ENCODE measurements at places on chromosomes 2 and 18.

- no peak for DNase-seq
Observed at GRCh38 chr2:54471221-54471711, 15.1 kb downstream of the SPTBN1 start.

DNA sequence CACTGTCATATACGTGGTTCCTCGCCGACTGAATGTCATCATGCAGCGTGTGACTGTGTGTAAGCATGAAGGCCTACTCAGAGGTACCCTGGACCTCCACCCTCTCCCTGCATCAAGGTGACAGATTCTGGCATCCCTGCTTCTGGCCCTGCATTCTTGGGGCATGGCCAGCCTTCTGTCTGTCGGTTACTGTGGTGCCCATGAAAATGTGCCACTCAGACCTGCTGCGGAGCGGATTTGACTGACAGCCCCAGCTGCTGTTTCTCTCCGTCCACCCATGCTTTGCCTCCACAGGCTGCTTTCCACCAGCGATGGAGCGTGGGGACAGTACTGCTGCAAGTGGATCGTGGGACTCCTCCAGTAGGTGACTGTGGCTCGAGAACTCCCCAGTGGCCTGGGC is 9.6 kb downstream of the TMEM177 start:
- no peak for DNase-seq

GRCh38 chr2:104004821-104005220 is 849.1 kb upstream of the POU3F3 start:
- DNase-seq, result no peak

DNA sequence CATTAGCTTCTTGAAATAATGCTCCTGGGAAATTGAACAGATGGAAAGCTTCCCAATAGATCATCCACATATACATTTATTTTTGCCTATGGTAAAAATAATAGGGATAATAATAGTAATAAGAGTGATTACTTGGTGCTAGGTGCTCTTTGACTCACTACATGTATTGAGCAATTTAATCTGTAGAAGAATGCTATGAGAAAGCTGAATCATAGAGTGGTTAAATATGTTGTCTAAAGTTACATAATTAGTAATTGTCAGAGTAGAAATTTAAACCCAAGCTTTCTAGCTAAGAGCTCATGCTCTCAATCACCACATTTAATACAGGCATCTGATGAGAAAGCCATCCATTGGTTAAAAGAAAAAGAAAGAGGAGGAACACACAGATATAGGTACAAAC is 590.5 kb upstream of the SLC8A1 start:
- DNase-seq, result no peak

DNA sequence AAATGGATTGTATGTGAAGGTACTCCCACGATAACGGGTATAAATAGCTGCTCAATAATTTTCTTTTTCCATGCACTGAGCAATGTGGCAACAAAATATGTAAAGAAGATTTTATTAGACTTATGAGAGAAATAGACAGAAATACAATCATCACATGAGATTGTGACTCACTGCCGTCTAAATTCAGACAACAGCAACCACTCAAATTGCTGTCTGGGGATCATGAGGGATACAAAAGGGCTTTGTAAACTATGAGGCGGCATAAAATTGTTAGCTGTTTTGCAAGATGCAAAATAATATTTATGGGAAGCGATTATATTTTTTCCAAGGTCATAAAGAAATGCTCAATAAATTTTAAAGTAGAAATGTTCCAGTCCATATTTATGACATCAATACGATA is 259.1 kb upstream of the AGAP1 start:
- DNase-seq, result no peak

- no peak for DNase-seq
Observed at GRCh38 chr2:74375838-74376237, 4.3 kb downstream of the DCTN1 start.

DNA sequence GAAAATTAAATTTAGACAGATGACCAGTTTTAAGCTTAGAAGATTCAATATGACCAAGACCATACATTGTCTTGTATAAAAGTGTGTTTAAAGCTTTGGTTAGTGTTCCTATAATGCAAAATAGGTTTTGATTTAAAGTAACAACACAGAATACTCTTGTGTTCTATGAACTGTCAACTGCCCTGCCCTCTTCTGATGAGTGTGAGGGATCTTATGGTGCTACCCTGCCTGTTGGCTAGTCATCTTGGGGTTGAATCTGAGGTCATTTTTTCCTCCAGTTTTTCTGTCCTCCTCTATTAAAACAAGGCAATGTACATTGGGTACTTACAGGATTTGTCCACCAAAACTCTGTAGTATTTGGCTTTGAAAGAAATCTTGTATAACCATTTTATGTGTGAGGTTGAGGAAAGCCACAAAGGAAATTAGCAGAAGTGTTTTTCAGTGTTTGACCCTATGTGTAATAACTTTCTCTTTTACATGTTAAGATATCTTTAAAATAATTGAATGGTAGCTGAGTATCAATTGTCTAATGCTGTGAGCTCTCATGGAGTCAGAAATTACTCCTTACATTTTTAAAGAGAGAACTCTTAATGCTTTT is 129.1 kb downstream of the SPTBN1 start:
- DNase-seq, result no peak

GRCh38 chr18:13660510-13660909 is 65.8 kb downstream of the FAM210A start:
- no peak for DNase-seq

DNA sequence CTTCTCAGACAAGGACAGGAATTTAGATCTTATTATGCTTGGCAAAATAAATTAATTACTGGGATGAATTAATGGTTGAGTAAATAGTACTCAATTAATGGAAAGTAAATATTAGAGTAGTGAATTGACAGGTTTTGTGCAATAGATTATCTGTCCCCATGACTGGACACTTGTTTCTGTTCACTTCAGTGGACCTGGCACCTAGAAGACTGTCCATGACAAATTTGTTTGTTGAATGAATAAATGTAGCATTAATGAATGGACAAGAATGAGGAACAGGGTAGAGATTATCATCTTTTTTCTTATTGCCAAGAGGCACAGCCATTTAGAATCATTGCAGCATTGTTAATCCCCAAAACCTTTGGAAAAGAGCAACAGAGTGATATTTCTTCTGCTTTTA is 570.0 kb upstream of the CRIM1 start:
- DNase-seq, result no peak

GRCh38 chr2:228373191-228373590 is 191.7 kb upstream of the SPHKAP start:
- DNase-seq, result no peak

- DNase-seq, result no peak
Observed at GRCh38 chr18:7754258-7754657, 187.1 kb downstream of the PTPRM start.

- no peak for DNase-seq
Observed at GRCh38 chr2:30947686-30948085, 140.4 kb upstream of the CAPN13 start.

- no peak for DNase-seq
Observed at GRCh38 chr2:13650586-13651180, 933.9 kb downstream of the TRIB2 start.

DNA sequence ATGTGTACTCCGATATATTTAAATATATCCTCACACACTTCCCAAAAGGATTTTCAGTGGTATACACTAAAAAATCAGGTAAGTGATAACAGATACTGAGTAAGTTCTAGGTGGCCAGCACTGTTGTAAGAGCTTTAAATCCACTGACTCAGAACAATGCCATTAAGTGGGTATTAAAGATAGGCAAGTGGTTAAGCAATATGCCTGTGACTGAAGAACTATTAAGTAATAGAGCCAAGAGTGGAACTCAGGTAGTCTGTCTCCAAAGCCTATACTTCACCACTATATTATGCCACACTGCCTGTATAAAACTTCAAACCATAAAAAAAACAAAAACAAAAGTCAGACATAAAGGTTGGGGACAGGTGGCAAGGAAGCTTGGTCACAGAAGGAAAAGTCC is 37.2 kb downstream of the THUMPD2 start:
- DNase-seq, result no peak

- DNase-seq, result no peak
Observed at GRCh38 chr18:78784861-78785260, 194.8 kb upstream of the SALL3 start.

DNA sequence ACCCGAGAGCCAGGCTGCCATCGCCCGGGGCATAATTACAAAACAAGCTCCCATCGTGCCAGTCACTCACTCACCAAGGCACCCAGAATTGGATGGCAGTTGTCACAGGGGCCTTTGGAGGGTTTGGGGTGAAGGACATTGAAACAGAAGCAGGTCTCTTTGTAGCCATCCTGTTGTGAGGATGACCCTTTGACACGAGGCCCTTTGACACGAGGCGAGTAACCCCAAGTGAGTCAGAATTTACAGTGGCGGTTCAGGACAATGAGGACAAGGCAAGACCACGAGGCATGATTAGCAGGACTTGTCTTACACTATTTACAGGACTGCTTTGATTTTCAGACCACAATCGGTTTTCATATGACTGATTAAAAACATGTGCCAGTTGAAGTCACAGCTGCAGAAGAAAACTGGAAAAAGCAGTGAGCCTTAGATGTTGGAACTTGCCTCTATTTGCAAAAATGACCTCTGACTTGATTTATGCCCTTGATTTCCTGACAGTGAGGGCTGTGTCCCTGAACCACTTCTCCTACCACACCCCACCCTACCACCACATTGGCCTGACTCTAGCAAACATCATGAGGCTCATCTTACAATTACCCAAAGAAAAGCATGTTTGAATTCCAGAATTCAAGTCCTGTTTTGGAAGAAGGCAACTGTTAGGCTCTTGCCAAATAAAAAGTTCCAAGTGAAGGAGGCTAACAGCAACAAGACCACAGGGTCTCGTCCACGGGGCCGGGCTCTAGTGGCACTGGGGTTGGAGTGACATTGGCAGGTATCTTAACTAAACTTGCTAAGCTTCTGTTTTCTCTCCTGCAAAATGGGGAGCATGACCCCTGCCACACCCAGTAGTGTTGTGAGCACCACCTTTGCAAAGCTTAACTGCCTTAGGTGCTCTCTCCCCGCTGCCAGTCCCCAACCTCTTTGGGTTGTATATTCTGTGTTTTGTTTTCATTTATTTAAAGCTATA is 64.4 kb upstream of the FOSL2 start:
- no peak for DNase-seq

DNA sequence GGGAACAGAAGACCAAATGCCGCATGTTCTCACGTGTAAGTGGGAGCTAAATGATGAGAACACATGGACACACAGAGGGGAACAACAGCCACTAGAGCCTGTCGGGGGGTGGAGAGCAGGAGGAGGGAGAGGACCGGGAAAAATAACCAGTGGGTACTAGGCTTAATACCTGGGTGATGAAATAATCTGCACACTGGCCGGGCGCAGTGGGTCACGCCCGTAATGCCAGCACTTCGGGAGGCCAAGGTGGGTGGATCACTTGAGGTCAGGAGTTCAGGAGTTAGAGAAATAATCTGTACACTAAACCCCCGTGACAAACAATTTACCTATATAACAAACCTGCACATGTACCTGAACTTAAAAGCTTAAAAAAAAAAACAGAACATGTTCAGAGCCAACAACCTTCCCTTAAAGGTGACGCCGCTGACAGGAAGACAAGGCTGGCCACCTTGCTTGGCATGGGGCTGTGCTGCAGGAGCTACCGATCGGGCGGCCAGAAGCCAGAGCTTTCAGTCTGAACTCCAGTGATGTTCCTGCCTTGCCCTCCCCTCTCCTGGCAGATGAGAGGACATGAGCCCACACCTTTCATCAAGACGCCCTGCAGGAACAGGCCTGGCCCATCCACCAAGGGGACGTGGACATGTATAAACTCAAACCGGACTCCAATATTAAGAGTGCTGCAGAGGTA is 11.2 kb downstream of the SLC66A2 start:
- DNase-seq, result no peak

DNA sequence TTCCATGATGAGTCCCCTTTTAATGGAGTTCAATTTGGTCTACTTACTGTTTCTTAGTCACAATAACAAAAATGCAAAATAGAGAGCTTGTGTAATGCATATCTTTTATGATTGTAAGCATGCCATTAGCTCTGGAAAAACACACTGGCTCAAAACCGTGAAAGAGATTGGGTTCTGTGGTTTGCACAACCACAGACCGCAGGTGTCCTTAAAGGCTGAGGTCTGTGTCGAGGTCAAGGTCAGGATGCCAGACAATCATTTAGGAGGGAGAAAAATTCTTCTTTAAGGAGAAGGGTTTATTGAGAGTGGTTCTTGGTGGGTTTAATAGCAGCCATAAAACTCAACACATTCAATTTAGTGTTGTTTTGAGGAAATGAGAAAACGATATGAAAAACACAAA is 487.2 kb downstream of the GALR1 start:
- DNase-seq, result no peak

- no peak for DNase-seq
Observed at GRCh38 chr2:205750797-205751196, 68.5 kb downstream of the NRP2 start.

DNA sequence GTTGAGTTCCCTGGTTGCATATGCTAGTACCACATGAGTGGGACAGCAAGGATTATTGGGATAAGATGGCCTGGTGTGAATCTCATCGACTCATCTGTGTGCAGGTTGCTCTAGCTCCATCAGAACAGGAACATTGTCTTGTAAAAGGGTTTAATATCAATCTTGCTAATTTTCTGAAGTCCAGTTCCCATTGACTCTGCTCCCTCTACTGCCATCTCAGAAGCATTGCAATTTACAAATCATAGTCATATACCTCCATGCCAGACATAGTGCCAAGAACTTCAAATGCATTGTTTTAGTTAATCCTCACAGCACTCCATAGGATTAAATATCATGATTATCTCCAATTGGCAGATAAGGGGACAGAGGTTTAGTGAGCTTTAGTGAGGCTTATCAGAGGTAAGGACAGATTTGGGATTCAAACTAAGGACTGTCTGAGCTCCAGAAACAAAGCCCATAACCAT is 4.8 kb upstream of the STAT4 start:
- DNase-seq, result no peak

GRCh38 chr2:46979571-46979979 is 64.0 kb upstream of the MCFD2 start:
- no peak for DNase-seq

GRCh38 chr2:22110244-22110651 is 986.5 kb downstream of the TDRD15 start:
- DNase-seq, result no peak

DNA sequence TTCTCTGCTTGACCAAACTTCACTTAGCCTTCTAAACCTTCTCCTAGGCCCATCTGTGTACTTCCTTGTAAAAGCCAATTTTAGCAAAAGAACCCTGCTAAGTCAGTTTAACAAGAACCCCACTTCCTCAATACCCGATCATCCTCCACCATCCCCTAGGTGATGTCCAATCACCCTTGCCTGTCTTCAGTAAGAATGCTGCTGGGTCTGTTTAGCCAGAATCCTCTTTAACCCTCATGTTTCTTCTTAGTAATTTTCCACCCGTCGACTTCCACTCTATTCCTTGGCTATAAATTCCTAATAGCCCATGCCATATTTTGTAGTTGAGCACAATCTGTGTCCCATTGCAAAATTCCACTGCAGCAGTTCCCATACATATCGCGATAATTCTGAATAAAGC is 780.0 kb upstream of the RAB6C start:
- no peak for DNase-seq
